Right hindlimb (tissue), 1 donor: ENCODE measurements at places on chromosomes 3 and 15.

DNA sequence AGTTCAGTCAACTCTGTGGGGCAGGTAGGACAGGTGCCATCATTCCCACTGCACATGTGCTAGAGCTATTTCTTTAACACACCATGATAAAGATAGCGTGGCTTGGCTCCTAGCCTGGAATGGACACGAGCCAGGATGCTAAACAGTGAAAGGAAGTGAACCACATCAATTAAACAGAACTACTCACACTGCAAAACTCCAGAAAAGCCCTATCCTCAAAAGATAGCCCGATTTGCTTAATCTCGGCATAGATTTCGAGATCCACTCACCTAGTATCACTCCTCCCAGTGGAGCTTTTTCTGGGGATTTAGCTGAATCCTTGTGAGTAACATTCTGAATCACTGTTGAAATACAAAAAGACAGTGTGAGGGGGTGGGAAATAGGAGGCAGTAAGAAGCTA is 118.0 kb downstream of the ABI3BP start:
- DNase-seq: peak; percentile 65

DNA sequence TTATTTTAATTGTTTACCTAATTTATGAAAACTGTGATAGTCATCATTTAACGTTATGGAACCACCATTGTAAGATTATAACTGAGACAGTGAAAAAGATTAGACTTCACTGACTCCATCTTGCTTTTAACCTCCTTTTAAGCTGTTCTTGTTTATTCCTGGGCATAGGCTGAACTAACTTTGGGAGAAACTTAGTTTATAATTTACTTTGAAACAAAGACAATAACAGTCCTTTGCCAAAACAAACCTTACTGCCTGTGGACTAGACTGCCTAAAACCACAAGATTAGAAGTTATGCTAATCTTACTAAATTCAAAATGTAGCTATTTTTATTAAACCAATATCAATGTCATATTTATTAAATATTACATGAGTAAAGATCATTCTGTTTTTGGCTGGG is 44.3 kb upstream of the TMEM45A start:
- DNase-seq: no peak

DNA sequence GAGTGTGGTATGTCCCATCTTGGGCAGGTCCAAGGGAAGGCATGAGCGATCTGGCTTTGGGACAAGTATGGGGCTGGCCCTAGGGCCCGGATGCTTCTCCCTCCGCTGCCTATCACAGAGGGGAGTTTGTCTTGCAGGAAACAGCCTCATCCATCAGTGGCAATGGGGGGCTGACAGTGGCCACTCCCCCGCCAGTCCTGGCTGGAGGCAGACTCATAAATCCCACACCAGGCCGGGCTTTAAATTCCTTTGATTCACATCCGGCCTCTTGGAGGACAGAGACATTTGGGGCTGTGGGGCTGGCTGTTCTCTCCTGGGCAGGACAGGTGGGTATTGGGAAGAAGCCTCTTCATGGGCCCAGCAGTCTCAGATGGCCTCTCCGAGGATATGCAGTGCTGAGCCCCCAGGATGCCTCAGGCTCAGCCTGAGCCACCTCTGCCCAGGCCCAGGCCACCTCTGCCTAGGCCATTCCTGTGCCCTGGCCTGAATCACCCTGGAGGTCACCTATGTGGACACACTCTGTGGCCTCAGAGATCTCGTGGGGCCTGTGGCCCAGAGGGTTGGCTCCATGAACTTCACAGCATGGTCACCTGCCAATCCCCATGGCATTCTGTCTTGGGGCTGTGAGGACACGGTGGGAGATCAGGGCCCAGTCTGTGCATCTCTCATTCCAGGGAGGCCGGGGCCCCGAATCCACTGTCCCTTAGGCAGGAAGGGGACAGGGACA is 84.2 kb upstream of the GOLGA6L4 start:
- DNase-seq: no peak

DNA sequence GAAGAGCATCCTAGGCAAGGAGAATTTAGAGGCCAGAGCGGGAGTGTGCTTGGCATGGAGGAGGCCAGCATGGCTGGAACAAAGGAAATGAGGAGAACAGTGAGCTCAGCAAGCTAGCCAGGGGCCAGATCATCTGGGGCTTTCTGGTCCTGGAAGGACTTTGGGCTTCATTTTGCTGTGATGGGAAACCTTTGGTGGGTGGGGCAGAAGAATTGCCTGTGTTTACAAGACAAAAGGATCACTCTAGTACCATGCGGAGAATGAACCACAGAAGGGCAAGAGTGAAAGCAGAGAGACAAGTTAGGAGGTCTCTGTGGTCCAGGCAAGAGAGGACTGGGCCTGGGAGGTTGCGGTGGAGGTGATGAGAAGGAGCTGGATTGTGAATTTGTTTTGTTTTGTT is 61.6 kb upstream of the FOXP1 start:
- no peak for DNase-seq

GRCh38 chr15:90851114-90851513 is 17.3 kb upstream of the FURIN start:
- DNase-seq: no peak

DNA sequence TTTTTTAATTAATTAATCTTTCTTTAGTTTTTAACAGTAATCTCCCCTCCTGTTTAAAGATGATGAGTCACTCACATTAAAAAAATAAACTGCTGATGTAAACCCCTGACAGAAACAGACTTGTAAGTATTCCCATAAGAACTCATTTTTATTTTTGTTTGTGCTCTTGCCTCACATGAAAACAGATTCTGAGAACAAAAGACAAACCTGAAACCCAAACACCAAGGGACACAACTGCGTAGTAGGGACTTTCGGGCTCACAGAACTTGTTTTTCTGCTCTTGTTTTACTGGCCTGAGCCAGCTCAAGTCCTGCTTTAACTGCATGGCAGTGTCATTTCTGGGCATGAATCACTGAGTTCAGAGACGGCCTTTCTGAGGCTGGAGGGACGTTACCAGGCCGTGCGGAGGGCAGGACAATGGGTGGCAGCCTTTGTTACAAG is 600.8 kb downstream of the FOXP1 start:
- no peak for DNase-seq

DNA sequence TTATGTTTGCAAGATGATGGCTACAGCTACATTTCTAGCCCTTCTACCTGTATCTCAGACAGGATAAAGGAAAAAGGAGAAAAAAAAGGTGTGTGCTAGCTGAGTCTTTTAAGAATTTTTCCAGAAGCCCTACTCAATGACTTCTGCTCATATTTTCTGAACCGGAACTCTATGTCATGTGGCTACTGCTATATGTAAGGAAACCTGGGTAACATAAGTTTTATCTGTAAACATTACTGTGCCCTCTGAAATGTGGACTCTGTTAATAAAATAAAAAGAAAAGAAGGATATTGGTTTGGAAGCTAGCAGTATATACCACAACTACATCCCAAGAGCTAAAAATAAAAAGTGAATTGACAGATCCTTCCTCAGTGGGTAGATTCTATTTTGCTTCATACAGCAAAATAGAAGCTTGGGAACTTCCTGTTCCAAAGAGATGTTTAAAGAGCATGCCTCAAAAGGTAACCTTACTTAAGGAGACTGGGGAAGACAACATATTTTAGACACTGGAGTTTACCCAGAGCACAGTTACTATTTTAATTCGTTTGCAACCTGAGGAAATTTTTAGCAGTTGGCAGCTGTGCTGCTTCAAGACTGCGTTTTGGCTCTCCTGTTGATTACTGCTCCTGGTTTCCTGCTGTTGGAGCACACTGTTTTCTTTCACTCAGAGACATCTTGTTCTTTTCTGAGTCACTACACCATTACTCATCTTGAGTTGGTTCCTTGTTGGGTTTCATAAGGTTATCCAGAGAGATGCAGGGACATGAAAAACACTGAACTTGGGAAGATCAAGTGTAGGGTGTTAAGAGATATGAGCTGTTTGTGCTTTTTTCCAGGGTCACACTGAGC is 280.7 kb downstream of the NFKBIZ start:
- no peak for DNase-seq

DNA sequence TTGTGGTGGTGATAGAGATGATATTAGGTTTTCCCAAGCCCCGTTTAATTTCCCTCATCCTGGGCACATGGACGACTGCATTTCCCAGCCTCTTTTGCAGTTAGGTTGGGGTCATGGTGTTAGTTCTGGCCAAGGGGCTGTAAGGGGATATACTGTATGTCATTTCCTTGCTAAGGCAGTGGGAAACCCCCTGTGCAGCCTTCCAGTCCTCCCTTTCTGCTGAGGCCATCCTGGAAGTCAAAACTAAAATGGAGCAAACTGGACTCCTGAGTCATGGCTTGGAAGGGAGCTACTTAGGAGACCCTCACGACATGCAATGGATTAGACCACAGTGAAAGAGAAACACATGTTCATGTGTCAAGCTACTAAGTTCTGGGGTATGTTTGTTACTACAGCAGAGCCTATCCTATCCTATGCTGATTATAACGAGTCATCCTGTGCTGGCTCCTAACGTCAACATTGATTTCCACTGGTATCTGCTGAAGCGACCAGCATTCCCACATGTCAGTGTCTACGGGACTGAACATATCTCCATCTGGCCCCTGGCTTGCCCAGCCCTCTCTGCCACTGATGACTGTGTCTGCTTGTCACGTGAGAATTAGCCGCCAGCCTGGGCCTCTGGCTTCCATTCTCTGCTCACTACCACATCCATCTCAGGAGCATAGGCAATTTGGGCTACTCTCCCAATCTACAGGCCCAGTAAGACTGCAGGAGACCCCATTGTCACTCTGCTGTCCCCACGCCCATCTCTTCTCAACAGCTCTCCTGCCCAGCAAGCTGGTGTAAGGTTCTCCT is 85.6 kb upstream of the MEF2A start:
- no peak for DNase-seq

DNA sequence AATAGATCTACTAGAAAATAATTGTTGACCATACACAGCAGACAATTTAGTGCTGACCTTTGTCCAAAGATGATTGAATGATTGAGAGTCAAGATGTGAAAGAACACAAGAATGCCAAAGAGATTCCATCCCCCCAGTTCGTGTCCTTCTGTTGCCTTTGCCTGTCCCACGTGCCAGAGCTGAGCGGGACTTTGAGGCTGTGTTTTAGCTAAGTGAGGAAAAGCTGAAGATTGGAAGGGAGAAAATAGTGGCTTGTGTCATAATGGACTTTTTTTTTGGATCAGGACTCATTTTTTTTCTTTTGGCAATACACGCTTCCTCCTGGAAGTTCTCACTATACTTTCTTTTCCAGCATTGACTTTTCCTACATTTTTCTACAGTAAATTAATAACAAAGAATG is 206.6 kb upstream of the MDFIC2 start:
- no peak for DNase-seq

- DNase-seq: no peak
These were observed 19.3 kb downstream of the UBR1 start for GRCh38 chr15:43086551-43086950.

DNA sequence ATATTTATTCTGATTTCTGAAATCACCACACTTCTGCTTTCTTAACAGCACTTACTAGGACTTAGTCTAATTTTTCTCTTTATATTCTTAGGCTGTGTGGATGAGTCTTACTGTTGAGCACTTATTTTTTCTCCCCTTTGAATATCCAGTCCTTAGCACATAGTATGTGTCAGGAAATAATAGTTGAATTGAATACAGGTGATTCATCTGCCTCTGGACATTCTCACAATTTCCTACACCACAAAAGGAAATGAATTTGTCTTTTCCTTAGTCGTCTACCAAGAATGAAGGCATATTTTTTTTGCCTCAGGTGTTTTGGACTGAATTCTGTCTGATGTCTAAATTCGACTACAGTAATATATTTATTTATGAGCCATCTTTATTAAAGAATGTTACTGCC is 204.2 kb downstream of the GHSR start:
- no peak for DNase-seq

DNA sequence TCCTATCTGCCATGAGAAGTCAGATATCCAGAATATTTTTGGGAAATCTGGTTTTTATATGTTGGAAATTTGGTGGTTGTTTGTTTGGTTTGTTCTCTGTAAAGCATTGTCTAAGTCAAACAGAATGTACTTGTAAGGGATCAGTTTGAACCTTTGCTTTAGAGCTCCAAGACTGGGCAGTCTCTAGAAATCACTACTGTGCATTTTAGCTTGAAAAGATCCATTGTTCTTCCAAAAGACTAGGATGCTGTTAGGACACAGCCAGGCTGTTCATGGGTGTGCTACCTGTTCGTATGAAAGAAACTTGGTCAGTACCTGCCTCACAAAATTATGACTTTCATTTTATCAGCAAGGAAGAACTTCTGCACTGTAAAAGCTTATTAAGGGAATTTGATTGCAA is 182.6 kb downstream of the WDR72 start:
- DNase-seq: no peak

GRCh38 chr3:141724186-141724585 is 13.9 kb upstream of the RNF7 start:
- no peak for DNase-seq

- no peak for DNase-seq
These were observed 476.9 kb downstream of the SQOR start for GRCh38 chr15:46111730-46112129.

DNA sequence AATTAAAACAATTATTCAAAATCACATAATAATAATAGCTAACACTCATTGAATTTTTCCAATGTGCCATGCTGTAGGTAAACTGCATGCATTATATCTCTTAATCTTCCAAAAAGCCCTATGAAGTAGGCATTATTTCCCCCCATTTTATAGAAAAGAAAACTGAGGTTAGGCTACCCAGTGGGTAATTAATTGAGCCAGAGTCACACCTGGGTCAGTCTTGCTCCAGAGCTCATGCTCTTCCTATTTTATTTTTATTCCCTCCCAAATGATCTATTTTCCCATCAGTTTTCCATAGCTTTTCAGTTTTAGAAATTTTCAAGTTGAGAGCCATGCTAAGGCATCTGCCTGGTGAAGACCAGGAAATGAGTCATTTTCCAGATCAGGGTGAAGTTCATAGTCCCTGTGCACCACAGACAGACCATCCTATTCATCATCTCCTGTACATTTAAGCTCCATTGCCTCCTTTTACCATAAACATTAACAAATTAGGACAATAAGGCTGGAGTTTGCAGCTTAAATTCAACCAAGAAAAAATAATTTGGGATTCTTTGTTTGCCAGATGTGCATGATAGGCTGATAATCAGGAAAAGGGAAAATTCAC is 417.3 kb downstream of the OTOL1 start:
- no peak for DNase-seq

DNA sequence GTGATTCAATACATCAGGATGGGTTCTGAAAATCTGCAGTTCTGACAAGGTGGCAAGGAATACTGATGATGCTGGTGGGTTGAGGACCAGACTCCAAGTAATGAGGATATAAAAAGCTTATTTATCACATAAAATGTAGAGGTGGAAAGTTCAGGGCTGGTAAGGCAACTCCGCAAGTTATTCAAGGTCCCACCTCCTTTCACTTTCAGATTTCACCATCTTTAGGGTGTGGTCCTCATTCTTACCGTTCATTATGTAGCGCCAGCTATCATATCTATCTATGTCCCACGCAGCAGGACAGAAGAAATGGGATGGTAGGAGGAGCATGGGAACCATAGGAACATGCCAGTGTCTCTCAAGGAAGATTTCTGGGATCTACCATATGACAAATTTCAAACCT is 80.3 kb downstream of the IL1RAP start:
- no peak for DNase-seq

- peak; percentile 13 for DNase-seq
These were observed 16.3 kb downstream of the ITGA11 start for GRCh38 chr15:68415501-68416157.

- DNase-seq: no peak
These were observed 847.2 kb upstream of the DPPA4 start for GRCh38 chr3:110184536-110184935.
